ENCODE measurements at places on chromosomes 11 and 22.

GRCh38 chr11:12248330-12248729 is 129.0 kb upstream of the PARVA start:
- no peak for DNase-seq

DNA sequence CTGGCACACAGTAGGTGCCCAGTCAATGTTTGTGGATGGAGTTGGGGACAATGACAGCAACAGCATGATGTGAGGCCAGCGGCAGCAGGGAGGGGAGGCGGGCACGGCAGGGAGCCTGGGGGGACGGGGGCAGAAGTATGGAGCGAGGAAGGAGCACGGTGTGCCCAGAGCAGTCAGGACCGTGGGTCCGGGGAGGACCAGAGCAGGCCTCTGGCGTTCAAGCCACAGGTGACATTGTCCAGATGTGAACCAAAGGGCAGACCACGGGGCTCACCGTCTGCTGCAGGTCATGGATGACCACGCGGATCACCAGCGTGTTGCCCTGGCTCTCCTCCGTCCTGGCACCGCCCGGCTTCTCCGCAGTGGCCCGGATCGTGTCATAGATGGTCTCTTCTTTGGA is 105.5 kb downstream of the SHANK2 start:
- DNase-seq: no peak

DNA sequence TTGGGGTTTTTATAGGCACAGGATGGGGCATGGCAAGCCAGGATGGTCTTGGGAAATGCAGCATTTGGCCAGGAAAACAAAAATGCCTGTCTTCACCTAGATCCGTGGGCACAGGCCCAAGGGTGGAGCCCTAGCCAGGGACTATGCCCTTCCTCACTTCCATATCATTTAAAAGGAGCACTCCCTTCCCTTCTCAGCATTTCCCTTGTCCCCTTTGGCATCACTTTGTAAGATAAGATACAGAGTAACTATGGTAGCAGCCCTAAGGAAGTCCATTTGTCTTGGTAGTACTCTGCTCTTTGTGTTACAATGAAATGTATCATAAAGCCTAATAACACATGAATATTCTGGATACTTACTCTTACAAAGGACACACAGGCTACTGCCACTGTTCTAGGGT is 1092.6 kb upstream of the TENM4 start:
- no peak for DNase-seq

DNA sequence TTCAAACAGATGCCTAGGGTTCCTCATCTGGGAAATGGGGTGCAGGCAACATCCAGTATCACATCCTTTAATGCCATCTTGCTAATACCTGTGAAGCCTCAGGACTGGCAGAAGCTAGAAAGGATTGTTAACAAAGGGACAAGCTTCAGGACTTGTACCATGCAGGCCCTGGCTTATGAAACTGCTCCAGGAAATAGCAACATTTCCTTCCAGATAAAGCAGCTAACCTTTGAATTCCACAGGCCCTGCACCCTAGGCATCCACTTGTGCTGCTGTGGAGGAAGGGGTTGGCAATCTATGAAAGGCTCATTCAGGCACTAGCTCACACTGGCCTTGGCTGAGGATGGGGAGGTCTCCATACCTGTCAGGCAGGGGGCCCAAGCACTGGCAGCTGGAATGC is 87.2 kb downstream of the BTBD10 start:
- DNase-seq: no peak

- peak; percentile 39 for DNase-seq
Measured at GRCh38 chr22:32985899-32986765, 72.0 kb downstream of the SYN3 start.

GRCh38 chr11:114122686-114123085 is 63.2 kb downstream of the ZBTB16 start:
- no peak for DNase-seq

- DNase-seq: no peak
Measured at GRCh38 chr11:16297332-16297731, 59.0 kb downstream of the SOX6 start.

GRCh38 chr11:117647872-117648271 is 149.1 kb downstream of the DSCAML1 start:
- DNase-seq: no peak

DNA sequence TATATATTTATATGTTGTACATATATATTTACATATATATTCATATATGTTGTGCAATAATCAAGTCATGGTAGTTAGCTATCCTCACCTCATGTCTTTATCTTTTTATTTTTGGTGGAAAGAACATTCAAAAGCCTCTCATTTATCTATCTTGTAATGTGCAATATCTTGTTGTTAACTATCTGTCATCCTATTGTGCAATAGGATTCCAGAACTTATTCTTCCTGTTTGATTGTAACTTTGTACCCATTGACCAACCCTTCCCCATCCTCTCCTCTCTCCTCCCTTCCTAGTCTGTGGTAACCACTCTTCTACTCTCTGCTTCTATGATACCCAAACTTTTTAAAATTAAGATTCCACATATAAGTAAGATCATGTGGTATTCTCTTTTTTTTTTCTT is 115.6 kb upstream of the PDGFD start:
- no peak for DNase-seq

GRCh38 chr11:118618991-118619375 is 11.6 kb downstream of the PHLDB1 start:
- no peak for DNase-seq

GRCh38 chr11:63445720-63446119 is 45.2 kb downstream of the PLAAT5 start:
- DNase-seq: no peak

- DNase-seq: no peak
Measured at GRCh38 chr22:28628766-28629165, 50.9 kb downstream of the TTC28 start.

DNA sequence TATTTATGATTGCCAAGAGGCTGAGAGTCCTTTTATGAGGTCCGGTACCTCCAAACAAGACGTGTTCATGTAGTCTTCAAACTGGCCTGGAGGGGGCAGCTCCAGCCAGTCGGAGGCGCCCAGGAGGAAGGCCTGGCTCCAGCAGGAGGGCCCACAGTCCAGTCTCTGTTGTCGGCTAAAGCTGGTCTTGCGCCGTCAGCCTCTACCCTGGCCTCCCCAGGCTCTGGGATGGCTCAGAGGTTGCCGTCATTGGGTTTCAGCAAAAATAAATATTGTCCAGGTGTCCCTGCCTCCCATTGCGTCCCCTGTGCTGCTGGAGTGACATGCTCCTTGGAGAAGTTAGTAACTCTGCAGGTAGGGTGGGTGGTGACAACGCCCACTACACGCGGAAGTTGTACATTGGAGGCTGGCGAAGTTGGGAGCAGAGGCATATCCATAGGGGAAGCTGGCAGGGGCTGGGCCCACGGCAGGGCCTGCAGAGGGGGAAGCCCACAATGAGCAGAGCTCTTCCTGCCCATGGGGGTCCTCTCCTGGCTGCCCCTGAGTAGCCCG is 1.0 kb upstream of the SLC25A1 start:
- DNase-seq: peak; percentile 25

GRCh38 chr11:130585545-130585944 is 137.1 kb downstream of the ADAMTS15 start:
- DNase-seq: no peak

DNA sequence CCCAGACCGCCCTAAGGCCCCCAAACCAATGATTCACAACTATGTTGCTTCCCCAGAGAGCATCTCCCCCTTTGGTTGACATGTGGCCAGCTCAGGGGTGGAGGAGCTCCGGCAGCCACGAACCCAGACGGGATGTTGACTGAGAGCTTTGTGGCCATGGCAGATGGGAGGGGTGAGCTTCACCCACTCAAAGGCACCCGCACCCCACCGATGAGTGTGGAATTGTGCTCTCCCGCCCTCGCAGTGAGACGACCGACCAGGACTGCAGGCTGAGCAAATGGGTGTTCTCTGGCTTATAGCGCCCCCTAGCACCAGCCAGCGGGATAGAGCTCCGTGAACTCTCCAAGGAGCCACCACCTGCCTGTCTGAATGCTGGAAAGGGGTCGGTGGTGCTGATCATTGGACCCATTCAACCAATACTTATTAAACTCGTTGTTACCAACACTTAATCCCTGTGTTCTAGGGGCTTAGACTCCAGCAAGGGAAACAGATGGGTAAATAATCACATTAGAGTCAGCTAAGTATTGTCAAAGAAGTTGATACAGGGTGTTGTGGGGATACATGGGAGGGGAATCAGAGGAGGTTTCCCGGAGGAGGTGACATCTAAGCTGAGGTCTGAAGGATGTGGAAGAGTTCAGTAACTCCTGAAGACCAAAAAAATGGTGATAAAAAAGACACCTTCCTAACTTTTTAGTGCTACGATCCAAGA is 4.5 kb upstream of the TIMP3 start:
- peak; percentile 23 for DNase-seq

DNA sequence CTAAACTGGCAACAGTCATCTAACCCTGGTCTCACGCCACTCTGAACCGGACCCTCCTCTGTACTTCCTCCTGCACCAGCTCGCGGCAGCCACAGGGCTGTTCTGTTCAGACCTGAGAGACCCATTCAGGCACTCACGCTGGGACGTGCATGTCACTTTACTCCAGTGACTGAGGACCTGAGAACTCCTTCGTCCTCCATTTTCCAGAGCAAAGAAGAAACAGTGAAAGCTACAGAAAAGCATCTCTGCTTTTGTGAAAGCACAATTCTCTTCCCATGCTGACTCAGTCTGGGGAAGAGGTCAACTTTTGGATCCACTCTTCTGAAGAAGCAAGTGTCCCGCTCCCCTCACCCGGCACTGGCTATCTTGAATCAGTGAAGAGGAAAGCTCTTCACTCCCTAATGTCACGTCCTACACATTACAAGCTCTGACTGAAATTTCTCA is 24.5 kb downstream of the PISD start:
- no peak for DNase-seq
